Ureter (tissue), 1 donor: ENCODE measurements at places on chromosomes 2 and 18. TPM values are rescaled to one million over a fixed set of nuclear protein-coding genes. Genes with fewer than 3 reads are reported as not detected.

DNA sequence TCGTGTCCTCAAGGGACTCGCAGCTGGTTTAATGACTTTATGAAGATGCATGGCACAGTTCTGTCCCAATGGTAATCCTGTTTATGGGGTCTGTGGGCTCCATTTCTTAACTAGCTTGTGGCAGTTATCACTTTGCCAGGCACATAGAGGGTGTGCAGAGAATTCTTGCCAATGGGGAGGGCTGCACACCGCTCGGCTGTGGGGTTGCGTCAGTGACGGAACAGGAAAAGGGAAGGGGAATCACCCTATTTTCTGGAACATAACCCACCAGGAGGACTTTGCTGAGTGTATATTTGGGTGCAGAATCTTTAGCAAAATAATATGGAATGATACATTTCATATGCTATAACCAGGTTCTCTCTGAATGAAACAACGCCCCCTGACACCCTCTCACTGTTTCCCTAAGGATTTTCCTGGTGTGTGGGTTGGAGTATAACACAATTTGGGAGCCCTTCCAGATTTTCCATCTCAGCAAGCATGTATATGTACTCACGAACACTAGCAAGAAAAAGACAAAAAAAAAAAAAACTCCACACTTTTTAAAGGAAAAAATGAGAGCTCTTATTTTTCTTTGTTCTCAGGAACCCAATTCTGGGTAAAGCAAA is 43.9 kb upstream of the TRIB2 start:
- no peak for DNase-seq

- DNase-seq: no peak
These were observed 207.5 kb downstream of the ARHGAP15 start for GRCh38 chr2:143336719-143337210.

Gene IL1A
- total RNA-seq: 5.9 TPM

- DNase-seq: no peak
These were observed 38.8 kb downstream of the GULP1 start for GRCh38 chr2:188330316-188331053.
